ENCODE measurements at places on chromosomes 16 and 17.
A peak's percentile ranks its signal among the peaks of the same experiment; 100 is the strongest.

GRCh38 chr17:16439303-16439791 lies 24.0 kb downstream of the TRPV2 start:
- no peak for DNase-seq

GRCh38 chr16:85861095-85861825 lies 37.7 kb upstream of the IRF8 start:
- no peak for DNase-seq

GRCh38 chr17:15239491-15239890 lies 25.6 kb downstream of the PMP22 start:
- DNase-seq, result no peak

DNA sequence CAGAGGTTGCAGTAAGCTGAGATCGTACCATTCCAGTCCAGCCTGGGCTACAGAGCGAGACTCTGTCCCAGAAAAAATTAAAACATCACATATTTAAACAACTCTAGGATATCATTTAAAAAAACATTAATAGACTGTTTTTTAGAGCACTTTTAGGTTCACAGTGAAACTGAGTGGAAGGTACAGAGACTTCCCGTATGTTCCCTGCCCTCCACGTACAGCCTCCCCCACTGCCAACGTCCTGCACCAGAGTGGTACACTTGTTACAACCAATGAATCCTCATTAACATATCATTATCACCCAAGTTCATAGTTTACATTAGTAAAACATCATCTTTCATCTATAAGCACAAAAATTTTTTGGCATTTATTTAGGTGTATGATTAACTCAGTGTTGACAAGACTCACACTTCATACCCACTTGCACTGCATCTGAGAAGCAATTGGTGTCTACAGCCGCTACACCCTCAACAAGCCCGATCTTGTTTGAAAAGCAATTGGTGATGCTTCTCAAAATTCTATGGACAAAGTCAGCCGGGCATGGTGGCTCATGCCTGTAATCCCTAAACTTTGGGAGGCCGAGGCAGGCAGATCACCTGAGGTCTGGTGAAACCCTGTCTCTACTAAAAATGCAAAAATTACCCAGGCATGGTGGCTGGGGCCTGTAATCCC lies 39.9 kb upstream of the STH start:
- DNase-seq, result no peak

DNA sequence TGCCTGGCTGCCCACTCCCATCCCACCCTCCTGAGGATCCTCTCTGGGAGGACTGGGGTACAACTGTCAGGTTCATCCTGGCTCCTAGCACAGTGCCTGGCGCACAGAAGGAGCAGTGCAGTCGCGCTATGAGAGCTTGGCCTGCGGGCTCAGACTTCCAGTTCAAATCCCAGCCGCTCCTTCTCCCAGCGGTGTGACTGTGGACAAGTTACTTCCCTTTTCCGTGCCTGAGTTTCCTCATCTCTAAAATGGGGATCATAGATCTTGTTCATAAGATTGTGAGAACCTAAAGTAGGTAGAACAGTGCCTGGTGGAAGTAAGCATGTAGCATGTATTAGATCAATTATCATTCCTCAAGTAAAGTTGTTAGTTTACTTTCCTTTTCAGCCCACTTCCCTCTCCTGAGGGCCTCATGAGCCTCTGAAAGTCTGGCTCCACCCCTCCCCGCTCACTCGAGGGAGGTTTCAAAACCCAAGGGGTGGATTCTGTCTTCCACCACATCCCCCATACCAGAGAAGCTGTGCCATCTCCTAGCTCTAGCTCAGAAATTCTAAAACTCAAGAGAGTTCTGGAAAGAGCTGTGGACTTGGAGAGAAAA lies 19.9 kb upstream of the COL1A1 start:
- DNase-seq, result peak; percentile 87

DNA sequence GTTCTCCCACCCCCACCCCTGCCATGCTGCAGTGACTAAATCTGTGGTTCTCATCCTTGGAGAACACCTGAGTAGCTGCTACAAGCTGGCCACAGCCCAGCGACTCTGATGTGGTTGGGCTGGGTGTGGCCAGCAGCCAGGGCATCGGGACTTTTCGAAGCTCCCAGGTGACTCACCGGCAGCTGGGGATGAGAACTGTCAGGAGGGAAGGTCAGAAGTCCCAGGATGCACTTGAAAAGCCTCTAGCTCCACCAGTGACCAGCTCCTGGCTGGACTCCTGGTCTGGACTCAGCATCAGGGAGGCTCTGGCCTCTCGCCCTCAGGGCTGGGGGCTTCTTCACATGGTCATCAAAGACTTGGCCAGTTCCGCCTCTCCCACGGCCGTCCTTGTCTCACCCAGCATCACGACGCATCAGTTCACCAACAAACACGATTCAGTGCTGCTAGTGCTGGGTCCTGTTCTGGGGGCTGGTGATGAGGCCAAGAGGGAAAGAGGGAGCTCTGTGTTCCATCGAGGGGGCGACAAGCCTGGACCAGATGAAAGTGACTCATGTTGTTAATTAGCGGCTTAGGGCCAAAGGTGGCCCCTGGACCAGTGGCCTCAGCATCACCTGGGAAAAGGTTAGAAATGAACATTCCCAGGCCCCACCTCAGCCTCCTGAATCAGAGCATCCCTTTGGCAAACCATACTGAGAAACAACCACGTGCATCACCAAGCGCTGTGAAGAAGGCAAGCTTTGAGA lies 3.9 kb upstream of the C17orf99 start:
- peak; percentile 24 for DNase-seq

- DNase-seq, result peak; percentile 65
Measured at GRCh38 chr17:15343749-15344148, 2.4 kb upstream of the TEKT3 start.

DNA sequence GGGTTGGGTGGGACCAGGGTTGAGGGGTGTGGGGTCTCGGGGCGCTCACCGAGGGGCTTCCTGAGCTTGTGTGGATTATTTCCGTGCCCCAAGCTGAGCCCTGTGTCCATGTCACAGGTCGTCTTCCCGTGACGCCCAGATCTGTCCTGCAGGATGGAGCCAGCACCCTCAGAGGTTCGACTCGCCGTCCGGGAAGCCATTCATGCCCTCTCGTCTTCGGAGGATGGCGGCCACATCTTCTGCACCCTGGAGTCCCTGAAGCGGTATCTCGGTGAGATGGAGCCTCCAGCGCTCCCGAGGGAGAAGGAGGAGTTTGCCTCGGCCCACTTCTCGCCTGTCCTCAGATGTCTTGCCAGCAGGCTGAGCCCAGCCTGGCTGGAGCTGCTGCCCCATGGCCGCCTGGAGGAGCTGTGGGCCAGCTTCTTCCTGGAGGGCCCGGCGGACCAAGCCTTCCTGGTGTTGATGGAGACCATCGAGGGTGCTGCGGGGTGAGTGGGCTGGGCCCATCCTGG lies 1.0 kb downstream of the TELO2 start:
- peak; percentile 70 for DNase-seq

Measured in fibroblast of skin of back (primary cell).